Activated CD8-positive, alpha-beta memory T cell treated with anti-CD3 and anti-CD28 coated beads for 1 hour (primary cell): ENCODE measurements at places on chromosomes 2 and 18.

DNA sequence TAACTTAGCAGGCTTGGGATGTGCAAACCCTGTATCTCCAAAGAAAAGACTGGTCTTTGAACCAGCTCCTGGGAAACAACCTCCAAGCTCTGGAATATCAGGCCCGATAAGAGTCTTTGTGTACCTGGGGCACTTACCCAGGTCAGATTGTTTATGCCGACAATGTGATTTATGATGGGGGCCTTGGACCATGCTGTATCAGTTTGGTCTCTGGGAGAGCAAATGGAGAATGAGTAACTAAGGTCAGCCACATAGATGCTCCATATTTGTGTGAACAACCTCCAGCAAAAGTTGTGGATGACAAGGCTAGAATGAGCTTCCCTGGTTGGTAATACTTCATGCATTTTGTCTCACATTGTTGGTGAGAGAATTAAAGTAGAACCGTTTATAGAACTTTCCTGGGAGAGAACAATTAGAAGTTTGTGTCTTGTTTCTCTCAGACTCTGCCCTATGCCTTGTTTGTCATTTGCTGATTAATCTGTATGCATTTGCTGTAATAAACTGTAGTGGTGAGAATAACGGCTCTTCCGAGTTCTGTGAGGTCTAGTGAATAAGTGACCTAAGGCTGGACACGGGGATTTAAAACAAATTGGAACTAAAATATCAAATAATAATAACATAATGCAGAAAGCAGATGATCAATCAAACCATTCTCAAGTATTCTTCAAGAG, 259.1 kb downstream of the XIRP2 start:
- DNase-seq, result no peak

DNA sequence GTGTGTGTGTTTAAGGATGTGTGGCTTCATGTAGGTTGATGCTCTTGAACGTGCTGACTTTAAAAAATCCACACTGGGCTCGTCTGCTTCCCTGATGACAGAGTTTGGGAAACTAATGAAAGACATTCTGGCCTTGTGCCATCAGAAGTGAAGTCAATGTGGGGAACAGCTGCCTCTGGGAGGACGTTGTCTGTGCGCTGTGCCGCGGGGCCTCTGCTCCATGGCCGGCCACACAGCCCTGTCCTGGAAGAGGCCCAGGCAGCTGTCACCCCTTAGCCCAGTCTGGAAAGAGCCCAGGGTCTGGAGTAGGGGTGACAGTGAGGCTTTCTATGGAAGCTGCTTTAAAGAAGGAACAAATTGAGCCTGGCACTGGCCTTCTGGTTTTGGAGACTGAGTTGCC, 155.8 kb downstream of the SH3RF3 start:
- no peak for DNase-seq

GRCh38 chr2:12965540-12966269, 249.0 kb downstream of the TRIB2 start:
- no peak for DNase-seq

- no peak for DNase-seq
Observed at GRCh38 chr18:75406491-75407445, 20.7 kb downstream of the SMIM21 start.

GRCh38 chr2:187951470-187952218, 340.0 kb upstream of the GULP1 start:
- DNase-seq, result no peak

GRCh38 chr2:195279840-195280427, 377.1 kb upstream of the SLC39A10 start:
- no peak for DNase-seq

DNA sequence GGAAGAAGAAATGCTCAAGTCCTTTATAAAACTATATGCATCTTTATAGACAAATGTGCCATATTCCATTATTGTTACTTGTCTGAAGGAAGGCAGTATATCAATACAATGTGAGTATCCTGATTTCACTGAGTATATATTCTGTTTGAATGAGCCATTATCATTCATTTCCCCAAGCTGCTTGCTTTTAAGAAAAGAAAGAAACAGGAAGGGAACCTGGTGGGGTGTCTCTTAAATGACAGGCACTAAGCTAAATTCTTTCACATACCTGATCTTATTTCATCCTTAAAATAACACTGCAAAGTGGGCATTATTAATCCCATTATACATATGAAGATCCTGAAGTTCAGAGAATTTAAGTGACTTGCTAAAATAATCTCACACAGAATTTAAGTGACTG, 307.9 kb downstream of the SLC8A1 start:
- no peak for DNase-seq

- DNase-seq, result no peak
Observed at GRCh38 chr2:120044336-120044735, 31.5 kb downstream of the EPB41L5 start.

DNA sequence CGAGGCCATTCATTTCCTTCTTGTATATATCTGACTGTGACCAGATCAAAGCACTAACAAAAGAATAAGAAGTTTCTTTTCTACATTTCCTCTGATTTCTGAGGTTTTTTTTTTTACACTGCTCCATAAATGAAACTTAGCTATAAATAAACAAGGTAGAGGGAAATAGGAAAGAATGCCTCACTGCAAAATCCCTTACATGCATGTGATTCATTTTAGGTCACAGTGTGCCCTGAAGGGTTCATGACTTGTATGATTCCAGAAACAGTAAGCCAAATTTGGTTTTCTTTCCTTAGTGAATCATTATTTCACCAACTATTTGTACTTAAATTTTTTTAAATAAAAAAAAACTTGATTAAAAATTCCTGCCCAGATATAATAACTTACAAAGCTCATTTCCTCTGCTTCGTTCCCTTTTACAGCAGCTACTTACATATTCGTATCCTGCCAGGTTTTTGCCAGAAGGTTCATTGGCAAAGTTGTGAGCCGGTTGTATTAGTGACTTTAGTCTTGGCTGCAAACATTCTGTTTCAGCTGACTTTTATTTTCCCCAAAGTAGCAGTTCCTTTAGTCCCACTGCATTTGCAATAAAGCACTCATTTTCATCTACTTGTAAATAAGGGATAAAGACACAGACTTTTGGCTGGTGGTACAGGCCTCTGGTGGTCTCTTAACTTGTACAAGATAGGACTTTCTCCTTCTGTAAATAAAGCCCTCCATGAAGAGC, 58.6 kb downstream of the LRP2 start:
- no peak for DNase-seq

GRCh38 chr2:198383392-198383791, 579.0 kb downstream of the PLCL1 start:
- DNase-seq, result no peak

DNA sequence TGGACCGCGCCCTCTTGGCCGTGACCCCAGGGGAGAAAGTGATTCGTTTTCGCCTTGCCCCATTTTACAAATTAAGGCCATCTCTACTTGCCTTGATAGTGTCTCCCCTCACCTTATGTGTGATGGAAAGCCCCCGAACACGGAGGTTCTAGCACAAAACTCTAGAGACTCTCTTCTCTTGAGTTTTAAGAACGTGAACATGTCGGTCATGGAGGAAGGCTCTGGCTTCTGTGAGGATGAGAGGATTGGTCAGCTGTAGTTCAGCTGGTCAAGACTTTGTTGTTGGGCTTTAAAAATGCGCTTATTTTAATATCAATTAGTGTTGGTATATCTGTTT, 828 bp downstream of the DYNC1I2 start:
- no peak for DNase-seq
